ENCODE measurements at places on chromosomes 6 and 20.

DNA sequence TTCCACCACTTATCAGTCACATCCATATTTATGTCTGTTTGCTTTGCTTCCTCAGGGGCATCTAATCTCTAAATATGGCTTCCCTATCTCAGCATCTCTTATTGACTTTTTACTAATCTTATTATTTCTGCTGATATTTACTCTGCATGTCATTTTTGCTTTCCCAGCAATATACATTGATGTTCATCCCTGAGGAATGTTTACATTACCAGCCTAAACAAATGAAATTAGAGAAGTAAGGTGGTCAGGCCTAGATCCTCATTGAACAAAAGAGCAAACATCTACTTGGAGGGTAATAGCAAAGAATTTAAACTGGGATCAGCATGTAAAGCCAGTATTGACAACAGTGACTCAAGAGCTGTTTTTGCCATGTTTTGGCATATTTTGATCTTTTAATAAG is 546.4 kb downstream of the MMUT start:
- no peak for DNase-seq

DNA sequence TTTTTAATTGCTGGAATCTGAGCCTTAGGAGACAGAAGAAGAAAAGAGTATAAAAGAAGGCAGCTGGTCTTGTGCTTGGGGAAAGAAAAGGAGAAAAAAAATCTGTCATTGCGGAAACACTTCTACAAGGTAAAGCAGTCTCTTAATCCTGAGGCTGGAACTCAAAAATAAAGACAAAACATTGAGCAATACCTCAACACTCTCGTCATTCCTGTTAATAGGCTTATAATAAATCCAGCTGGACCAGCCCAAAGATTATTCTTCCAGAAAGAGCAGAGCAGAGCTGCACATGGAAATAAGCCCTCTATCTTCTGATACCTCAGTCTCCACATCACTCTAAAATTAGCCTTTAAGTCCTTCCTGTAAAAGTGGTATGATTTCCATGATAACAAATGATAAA is 62.0 kb upstream of the HIVEP1 start:
- no peak for DNase-seq

DNA sequence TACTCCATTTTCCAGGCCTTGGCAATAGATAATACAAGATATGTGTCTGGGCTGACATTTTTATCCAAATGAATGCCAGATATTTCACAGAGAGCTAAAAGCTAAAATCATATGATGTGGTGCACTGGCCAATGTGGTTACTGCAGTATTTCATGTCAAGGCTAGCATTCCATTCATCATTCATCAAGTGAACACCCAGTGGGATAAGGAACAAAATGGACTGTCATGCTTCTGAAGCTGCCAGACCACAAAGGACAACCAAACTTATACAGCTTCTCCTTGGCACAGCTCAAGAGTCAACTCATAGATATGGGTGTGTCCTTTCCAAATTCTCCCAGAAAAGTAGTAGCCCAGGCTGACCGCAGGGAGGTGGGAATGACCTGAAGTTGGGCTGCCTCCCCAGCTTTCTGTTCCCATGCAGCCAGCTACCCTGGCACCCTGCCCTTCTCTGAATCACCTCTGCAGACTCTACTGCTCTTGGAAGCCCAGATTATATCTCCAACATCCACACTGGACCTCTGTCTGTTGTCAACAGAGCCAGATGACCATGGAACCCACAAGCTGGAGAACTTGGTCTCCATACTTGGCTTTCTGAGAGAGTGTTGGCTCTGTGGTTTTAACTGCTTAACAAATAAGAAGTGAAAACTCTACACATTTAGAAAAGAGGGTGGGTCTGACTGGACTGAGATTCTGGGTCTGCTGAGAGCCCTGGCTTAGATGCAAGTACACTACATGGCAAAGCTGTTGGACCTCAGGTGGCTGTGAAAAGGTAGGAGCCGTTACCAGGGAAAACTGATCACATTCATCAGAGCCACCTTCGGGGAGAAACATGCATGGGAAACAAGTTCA is 122.8 kb downstream of the ALDH8A1 start:
- DNase-seq = no peak

DNA sequence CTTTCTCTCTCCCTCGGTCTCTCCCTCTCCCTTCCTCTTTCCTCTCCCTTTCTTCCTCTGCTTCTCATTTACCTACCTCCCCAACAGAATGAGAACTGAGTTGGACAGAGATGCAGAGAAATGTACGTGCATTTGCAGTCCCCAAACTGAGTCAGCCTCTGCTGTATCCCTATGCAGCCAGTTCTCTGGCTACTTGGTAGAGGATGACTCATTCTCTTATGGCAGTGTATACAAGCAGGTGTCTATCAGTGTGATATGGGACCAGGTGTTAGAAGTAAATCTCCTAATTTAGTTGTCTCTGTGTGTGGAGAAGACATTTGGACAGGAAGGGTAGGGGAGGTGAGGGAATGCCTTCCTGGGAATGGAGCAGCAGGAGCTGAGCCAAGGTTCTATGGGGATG is 470.8 kb downstream of the CD109 start:
- DNase-seq = no peak

DNA sequence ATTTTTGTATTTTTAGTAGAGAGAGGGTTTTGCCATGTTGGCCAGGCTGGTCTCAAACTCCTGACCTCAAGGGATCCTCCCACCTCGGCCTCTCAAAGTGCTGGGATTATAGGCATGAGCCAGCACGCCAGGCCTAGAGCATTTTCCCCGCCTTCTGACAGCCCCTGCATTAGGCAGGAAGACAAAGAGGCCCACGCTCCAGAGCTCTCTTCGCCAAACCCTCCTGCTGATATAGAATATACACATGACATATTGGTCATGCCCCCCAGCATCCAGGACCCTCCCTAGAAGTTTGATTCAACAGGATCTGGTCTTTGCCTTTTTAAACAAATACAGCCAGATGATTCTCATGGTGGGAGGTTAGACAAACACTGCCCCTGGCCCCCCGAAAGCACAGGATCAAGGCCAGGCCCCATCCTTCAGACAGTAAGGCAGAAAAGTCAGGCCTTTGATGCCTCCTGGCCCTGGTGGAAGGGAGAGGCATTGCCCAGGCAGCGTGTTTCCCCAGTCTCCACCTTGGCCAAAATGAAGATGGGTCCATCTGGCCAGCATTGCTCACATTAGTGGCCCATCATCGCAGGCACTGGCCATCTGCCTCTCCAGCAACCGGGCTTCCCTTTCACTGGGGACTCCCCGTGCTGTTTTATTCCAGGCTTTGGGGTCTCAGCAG is 4.4 kb downstream of the SULF2 start:
- DNase-seq = no peak

GRCh38 chr6:40328386-40328985 is 258.7 kb downstream of the LRFN2 start:
- no peak for DNase-seq

DNA sequence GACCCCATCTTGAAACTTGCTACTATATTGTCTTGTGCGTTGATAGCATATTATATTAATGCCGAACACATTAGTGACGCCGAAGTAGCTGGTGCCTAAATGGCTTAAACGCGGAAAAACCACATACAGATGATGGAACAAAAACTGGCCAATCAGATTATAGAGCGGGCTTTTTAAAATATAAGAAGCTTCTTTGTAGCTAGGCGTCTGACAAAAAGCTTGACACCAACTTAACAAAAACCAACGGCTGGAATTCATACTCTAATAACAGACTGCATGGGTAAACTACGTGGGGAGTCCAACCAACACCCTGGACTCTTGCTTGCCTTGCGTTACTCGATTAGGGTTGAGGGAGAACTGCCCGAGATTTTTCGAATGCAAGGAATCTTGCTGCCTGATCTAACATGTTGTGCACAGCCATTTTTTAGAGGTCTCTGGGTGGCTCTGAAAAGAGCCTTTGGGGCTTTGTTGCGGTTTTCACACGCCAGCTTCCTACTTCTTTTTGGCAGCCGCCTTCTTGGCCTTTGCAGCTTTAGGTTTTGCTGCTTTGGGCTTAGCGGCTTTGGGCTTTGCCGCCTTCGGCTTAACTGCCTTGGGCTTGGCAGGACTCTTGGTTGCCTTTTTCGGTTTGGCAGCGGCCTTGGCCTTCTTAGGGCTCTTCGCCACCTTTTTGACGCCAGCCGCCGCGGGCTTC is 45.7 kb downstream of the OR2B2 start:
- no peak for DNase-seq

DNA sequence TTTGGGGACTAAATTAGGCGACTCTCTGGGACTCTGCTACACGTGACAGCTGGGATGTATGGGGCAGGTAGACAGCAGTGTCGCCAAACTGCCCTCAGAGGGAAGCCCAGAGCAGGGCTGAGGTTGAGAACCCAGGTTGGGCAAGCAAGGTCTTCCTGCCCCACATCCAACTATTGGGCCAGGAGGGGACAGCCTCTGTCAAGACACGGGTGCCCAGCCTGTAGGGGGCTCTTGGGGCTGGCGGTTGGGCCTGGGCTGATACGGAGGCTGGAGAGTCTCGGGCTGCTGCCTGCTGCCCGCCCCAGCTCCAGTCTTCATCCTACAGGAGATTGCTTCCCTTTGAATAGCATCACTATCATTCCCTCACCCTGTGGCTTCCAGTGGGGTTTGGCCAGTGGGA is 33.3 kb downstream of the CPNE5 start:
- DNase-seq = no peak

GRCh38 chr6:2911171-2911570 is 8.1 kb upstream of the SERPINB9 start:
- no peak for DNase-seq

- DNase-seq = no peak
Observed at GRCh38 chr6:21846541-21847451, 253.2 kb downstream of the SOX4 start.

DNA sequence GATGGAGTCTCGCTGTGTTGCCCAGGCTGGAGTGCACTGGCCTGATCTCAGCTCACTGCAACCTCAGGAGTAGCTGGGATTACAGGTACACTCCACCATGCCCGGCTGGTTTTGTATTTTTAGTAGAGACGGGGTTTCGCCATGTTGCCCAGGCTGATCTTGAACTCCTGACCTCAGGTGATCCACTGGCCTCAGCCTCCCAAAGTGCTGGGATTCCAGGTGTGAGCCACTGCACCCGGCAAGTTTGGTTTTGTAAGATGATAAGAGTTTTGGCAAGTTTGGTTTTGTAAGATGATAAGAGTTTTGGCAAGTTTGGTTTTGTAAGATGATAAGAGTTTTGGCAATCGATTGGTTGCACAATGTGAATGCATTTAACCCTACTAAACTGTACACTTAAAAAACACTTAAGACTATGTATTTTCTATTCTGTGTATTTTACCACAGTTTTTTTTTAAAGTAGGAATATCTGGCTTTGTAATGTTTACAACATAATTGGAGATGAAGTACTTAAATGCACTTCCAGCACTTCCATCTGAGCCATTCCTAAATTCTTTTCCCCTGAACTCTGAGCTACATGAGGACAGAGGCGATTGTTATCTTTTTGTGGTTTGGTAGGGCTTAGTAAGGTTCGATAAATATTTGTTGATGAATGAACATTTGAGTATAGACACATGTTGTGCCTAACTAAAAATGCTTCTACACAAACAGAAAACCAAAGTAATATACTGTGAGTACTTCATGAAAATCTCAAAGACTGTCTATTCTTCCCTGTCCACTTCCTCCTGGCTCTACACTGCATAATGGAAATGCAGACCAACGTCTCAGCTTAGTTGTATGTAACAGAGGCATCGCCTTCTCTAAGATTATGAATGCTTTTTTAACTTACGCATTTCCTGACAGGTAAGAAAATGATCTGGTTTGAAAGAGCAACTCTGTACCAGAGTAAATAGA is 18.8 kb downstream of the SAMHD1 start:
- DNase-seq = no peak

DNA sequence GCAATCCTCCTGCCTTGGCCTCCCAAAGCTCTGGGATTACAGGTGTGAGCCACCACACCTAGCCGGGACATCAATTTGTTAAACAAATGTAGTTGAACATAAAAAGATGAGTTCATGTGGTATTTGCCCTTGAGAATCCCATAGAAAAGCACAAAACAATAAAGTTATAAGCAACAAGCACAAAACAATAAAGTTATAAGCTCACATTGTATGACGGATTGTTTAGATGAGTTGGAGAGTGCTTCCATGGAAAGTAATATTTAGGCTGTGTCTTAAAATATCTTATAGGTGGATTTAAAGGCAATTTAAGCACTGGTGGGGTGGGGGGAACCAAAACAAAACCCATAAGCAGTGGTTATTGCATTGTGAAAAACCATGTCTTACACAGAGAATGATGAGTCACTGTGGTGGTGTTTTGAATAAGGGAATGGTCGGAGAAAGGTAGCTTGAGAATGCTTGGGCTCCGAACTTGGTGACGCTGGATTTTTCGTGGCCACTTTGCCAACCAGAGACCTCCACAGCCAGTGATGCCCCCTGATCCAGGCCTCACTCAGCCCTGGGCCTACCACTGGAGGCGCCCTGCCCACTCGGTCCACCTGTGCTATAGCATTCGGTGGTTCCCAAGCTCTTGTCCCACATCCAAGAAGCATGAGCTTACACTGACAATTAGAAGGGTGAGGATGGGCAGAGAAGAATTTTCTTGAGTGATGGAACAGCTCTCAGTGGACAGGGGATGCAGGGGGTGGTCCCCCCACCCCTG is 256.0 kb downstream of the CDKAL1 start:
- no peak for DNase-seq

DNA sequence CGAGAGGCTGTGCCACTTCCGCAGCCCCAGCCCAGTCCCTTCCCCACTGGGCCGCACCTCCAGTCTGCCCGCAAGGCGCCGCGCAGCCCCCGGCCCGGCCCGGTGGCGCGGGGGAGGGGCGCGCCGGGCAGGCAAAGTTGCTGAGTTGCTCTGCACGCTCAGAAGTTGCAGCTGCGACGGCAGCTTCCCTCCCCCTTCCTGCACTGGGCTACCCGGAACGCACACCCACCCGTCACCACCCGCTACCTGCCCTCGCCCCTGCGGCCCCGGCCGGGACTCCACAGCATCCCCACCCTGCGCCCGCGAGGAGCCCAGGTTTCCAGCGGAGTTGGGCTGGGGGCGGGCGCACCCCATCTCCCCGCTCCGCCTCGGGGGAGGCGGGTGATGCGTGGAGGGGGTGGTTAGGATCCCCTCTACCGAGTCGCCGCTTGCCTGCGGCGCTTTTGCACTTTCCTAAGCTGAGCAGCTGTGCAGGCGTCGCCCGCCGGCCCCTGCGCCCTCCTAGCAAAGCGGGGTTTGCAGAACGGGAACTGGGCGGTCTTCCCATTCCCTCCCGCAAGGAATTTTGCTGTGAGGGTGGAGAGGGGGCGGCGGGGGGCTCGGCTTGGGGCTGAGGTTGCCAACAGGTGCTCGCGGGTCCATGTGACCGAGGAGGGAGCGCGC is 55.9 kb upstream of the RREB1 start:
- DNase-seq = no peak
